ENCODE measurements at places on chromosomes 3 and 15. TPM values are rescaled to one million over a fixed set of nuclear protein-coding genes. Genes with fewer than 3 reads are reported as not detected.
A peak's percentile ranks its signal among the peaks of the same experiment; 100 is the strongest.

DNA sequence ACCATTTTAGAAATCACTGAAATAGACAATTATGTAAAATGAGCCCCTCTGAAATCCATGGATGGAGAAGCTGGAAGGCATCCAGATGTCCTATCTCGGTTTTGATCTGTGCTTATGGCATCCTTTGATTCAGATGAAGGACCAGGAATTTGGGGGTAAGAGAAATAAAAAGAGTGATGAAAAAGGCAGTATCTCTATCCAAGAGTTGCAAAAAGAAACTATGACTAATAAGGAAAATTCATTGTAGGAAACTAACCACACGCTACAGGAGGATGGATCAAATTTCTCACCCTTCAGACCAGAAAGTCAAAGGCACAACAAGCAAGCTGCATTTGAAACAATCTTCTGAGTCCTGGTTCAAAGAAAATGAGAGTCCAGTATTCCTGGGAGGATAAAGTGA, 34.8 kb downstream of the SRGAP3 start:
- DNase-seq: peak; percentile 18

GRCh38 chr3:177726807-177727206, 529.5 kb upstream of the TBL1XR1 start:
- no peak for DNase-seq

DNA sequence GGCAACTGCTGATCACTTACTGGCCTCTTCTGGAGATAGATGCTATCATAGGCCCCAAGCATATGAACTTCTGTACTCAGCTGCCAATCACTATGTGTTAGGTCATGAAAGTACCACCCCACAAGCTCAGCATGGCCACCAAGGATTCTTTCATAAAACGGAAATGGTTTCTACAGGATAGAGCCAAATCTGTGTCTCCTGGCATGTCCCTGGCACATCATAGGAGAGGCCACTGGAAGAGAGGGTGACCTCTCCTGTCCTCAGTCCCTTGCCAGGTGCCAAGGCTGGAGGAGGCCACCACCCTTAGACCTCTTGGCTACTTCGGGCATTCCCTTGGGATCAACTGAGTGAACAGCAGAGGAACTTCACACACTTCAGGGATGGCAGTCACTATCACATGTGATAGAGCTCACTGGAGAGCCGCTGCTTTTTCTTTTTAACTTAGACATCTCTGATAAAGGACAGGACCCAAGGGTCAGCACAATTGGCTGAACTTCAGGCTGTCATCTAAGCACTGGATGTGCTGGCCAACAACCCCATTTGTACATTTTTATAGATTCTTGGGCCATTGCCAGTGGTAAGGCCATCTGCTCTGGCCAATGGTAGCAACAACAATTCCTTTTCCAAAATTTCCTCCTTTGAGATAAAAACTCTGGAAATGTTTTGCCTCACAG, 425.2 kb downstream of the SQOR start:
- no peak for DNase-seq

DNA sequence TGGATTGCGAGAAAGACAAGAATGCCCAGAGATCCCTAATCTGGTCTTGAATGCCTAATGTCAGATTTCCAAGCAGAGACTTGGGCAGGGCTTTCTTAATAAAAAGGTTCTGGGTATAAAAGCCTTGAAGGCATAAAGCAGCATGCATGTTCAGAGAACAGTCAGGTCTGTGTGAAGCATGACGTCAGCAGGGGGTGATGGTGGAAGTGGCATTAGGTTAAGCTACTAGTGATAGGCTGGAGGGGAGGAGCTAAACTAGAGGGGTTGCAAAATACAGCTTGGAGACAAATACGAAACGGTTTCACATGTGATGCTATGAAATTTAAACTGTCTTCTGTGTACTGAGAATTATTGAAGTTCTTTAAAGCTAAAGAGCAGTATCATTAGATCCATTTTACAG, 125.6 kb downstream of the VPS8 start:
- no peak for DNase-seq

DNA sequence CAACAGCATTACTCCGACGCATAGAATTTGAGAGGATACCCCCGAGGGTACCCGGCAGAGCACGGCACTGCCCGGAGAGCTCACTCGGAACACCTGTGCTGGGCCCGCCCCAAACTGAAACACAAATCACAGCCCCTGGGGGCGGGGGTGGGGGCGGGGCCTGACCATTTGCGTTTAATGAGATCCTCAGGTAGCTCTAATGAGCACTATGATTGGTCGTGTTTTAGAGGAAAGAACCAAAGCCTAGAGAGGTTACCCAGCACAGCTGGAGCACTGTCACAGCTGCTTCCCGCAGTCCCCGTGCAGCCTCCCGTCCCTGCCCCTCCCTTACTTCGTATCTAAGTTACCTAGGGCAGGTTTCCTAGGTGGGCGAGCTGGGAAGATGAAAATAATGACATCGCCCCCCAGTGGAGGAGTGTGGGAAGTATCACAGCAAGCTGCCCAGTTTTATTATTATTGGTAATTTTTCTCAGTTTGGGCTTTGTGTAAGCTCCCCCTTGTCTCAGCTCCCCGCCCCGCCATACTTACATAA, 187.1 kb downstream of the PDE8A start:
- no peak for DNase-seq

DNA sequence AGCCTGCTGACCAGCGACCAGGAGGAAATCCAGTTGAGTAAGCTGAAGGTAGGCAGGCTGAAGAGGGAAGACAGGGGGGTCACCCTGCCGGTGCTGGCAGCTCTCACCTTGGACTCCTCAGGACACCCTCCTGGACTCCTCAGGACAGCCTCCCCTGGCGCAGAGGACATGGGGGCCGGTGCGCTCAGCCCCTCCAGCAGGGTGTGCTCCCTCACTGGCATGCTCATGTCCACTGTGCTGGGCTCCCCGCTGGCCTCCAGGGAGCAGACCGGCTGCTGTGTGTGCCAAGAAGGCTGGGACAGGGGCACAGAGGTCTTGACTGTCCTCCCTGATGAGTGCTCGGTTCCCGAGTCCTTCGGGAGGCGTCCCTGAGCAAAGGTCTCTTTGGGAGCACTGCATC, 183.6 kb downstream of the ATP10A start:
- DNase-seq: no peak

DNA sequence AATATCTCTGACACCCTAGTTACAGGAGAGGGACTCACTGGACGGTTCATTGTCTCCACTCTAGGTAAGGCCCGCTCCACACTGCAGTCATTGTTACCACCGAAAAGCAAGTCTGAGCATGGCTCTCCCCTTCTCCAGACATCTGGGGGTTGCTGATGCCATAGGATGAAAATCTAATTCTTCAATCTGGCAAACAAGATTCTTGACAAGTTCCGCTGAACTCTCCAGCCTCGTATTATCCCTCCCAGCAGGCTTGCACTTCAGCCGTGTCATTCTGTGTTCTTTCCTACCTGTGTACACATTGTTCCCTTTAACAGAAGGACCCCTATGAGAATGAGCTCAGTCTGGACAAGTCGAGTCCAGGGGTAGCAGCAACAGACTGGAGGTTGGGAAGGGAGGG, 152.3 kb upstream of the NR2E3 start:
- no peak for DNase-seq

GRCh38 chr3:127853681-127854080, 31.4 kb upstream of the MGLL start:
- no peak for DNase-seq

DNA sequence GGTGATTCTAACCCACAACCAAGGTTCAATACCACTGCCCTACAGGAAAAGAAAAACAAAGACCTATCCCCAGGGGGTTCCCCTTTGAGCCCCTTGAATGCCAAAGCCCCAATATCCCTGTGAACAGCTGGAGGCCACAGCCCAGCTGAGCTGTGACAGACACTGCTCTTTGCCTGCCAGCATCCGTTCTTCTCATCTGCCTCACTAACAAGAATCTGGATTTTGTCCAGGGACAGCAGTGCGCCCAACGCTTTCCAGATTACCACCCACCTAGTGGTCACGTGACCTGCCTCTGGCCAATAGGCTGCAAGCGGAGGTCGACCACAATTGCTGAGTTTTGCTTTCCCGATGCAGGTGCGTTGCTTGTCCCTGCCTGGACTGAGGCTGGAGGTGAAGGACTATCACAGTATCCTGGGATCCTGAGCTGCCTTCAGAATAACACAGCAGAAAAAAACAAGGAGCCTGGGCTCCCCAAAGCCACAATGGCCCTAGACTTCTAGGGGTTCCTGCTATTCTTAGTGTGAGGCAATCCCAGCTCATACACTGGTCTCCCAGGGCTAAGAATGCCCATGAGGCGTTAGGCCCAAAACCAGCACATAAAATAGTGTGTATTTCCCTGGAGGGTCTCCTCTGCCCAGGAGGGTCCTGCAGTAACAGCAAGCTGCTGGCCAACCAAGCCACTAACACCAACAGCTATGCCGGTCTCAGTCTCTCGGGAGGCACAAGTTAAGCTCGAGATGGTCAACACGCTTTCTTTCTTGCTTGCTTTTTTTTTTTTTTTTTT, 13.8 kb downstream of the BDH1 start:
- no peak for DNase-seq

DNA sequence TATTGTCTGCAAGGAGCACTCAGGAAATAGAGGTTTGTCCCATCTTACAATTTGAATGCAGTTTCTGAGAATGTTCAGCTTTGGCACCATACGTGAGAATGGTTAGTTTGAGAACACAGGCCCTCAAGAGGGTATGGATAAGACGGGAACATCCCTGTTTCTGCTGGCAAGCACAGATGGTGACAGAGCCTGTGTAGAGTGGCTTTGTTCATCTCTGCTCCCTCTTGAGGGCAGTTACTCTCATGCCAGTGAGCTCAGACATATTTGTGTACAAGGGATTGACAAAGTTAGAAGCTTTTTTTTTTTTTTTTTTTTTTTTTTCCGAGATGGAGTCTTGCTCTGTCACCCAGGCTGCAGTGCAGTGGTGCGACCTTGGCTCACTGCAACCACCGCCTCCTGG, 71.5 kb upstream of the FILIP1L start:
- DNase-seq: no peak

DNA sequence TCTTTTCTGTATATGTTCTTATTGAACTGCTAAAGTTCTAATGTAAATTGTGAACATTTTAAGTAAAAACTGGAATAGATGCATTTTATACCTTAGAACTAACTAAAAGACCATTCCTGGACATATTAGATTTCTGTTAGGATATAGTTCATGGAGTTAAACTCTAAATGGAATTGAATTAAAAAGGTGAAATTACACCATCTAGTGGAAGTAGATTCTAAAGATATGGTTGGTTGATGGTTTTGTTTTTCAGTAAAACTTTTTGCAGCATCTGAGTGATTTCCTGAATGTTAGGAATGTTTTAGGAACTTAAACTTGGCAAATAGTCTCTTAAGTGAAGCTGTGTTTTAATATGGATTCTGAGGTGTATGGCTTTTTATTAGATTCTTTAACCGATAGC, 96.8 kb downstream of the SLMAP start:
- peak; percentile 28 for DNase-seq

GRCh38 chr3:39096775-39097174, 10.7 kb downstream of the GORASP1 start:
- no peak for DNase-seq

- no peak for DNase-seq
Measured at GRCh38 chr3:40996382-40996781, 202.9 kb upstream of the CTNNB1 start.

The GRK7 gene
- not detected for total RNA-seq

The LRRC31 gene
- 0.98 TPM for total RNA-seq

The PLXND1 gene
- 74.1 TPM for total RNA-seq

The ZNF80 gene
- not detected for total RNA-seq

The CAMP gene
- not detected for total RNA-seq

The GOLGA8M gene
- total RNA-seq: 0.74 TPM

The CATSPER2 gene
- 5.8 TPM for total RNA-seq

The CD80 gene
- not detected for total RNA-seq

Data from Caki2 (cell line).